ENCODE measurements at places on chromosomes 16 and 17.
A peak's percentile ranks its signal among the peaks of the same experiment; 100 is the strongest.

DNA sequence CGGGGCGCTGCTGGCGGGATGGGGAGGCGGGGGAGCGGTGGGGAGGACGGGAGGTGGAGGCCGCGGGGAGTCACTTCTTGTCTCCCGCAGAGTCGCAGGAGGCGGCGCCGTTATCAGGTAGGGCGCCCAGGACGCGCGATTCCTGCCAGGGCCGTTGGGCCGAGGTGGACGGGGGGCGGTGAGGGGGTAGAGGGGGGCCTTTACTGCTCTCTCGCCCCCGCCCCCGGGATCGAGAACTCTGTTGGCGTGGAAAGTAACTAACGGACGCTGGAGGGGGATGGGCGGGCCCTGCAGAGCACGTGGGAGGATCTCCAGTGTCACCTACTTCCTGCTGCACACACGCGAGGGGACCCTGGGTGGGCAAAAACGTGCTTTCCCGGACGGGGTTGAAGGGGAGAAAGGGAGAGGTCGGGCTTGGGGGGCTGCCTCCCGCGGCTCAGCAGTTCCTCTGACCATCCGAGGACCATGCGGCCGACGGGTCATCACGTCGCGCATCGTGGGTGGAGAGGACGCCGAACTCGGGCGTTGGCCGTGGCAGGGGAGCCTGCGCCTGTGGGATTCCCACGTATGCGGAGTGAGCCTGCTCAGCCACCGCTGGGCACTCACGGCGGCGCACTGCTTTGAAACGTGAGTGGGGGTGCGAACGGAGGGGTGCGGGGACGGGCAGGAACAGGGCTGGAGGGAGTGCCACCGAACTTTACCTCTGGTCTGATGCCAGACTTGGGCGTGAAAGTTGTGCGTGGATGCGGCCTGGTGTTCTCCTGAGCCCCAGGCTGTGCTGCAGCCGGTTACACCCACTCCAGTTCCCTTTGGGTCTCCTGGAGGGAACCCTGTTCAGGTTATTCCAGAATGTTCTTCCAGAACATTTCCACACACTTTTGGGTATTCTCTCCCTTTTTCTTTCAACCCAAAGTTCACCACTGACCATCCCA is 569 bp downstream of the PRSS21 start:
- no peak for DNase-seq

GRCh38 chr17:2691069-2691871 is 20.3 kb downstream of the CLUH start:
- no peak for DNase-seq

- DNase-seq, result no peak
Observed at GRCh38 chr17:77572851-77573250, 385.7 kb upstream of the TNRC6C start.

DNA sequence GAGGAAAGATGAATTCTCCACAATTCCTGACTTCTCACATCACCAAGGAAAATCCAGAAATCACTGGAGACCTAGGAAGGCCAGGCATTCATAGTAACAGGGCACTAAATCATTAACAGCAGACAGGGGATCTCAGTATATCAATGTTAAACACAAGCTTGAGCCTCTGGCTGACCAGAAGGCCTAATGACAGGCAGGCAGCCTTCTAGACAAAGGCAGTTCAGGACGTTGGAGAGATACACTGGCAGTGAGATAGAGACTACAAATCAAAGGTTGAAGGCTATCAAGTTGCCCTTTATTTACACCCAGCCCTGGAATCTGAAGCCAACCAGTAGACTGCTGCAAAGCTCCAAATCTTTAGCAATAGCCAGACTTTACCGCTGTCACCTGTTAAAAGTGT is 422.8 kb upstream of the CCL2 start:
- DNase-seq, result no peak

GRCh38 chr17:20035501-20035900 is 26.3 kb downstream of the SPECC1 start:
- DNase-seq, result no peak

DNA sequence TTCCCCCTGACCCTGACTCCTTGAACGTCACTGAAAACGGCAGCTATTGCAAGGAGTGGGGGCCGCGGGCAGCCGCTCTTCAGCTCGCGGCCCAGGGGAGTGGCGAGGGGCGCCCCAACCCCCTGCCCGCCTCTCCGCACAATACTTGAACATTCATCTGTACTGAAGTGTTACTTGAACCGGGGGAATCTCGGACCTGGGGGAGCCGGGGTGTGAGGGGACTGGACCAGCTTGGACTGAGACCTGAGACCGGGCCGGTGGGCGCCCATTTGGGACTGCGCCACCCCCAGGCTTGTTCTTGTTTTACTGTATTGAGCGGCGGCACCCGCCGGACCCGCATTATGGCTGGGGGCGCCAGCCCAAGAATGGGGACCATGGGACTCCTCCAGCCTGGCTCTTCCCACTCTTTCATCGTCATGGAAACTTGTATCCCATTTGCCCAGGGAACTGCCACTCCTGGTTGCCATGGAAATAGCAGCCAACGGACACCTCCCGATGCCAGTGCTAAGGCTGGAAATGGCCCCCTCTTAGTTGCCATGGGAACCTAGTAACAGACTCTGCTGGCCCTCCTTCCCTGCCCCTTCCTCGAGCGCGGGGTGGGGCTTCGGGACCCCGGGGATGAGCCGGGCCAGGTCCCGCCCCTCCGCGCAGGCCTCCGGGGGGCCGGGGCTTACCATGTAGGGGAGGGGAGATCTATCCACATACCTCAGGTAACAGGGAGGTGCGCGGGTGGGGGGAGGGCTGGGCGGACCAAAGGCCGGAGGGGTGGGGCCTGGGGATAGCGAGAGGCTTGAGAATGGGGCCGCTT is 805 bp upstream of the ORAI3 start:
- peak; percentile 74 for DNase-seq

- DNase-seq, result no peak
Observed at GRCh38 chr16:24270721-24271442, 14.7 kb downstream of the CACNG3 start.

DNA sequence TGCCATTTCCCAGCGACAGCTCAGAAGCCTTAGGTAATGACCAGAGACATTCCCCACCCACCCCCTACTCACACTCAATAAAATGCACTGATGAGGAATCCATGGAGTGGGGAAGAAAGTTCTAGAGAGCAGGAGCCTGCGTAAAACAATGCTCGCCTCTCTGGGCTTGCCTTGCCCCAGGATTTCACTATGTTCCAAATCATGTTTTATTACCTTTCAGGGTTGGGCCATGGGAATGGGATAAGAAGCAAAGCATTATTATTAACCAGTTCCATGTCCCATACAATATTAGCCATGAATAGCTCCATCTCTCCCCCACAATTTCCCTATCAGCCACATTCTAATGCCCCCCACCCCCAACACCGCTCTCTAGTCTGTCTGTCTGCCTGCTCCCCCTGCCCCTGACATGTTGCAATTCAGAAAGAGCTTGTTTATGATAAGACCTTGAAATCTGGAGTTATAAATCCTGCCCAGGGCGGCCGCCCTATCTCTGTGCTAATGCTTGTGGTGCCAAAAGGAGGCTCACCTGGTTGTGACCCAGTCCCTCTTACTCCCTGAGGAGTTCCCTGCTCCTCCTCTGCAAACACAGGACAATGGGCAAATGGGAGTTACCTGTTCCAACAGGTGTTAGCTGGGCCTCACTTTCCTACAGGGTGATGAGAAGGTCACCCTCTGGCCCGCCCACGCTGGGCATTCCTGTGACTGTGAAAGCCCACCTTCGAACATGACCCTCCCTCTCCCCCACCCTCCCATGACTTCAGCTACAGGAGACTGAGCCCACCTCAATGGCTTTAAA is 28.0 kb upstream of the DDX52 start:
- DNase-seq, result no peak

GRCh38 chr16:88430524-88431446 is 22.3 kb upstream of the ZFPM1 start:
- DNase-seq, result no peak

- DNase-seq, result no peak
Observed at GRCh38 chr17:6510321-6510977, 45.9 kb downstream of the PITPNM3 start.

DNA sequence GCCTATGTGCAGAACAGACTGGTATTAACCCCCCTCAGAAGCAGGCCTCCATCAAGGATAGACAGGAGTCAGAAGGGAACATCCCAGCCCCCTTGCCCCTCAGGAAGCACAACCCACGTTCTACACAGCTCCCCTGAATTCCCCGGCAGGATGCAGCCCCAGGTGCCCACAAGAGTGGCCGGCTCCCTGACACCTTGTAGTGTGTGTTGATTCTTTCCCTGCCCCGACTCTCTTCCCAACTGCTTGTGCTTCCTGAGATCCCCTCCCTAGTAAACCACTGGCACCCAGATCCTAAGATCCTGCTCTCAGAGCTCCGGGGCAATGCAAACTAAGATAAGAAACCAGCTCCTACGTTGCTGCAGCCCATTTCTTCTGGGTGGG is 34.8 kb upstream of the LITAF start:
- no peak for DNase-seq

DNA sequence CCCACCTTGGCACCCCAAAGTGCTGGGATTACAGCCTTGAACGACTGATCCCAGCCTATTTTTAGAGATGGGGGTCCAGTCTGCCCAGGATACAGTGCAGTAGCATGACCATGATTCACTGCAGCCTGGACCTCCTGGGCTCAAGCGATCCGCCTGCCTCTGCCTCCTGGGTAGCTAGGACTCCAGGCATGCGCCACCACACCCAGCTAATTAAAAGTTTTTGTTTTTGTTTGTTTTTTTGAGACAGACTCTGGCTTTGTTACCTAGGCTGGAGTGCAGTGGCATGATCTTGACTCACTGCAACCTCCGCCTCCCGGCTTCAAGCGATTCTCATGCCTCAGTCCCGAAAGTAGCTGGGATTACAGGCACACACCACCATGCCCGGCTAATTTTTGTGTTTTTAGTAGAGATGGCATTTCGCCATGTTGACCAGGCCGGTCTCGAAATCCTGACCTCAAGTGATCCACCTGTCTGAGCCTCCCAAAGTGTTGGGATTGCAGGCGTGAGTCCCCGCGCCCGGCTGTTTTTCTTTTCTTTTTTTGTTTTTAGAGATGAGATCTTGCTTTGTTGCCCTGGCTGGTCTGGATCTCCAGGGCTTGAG is 2.3 kb upstream of the PAFAH1B1 start:
- no peak for DNase-seq

GRCh38 chr17:57135789-57136291 is 50.8 kb downstream of the AKAP1 start:
- no peak for DNase-seq

DNA sequence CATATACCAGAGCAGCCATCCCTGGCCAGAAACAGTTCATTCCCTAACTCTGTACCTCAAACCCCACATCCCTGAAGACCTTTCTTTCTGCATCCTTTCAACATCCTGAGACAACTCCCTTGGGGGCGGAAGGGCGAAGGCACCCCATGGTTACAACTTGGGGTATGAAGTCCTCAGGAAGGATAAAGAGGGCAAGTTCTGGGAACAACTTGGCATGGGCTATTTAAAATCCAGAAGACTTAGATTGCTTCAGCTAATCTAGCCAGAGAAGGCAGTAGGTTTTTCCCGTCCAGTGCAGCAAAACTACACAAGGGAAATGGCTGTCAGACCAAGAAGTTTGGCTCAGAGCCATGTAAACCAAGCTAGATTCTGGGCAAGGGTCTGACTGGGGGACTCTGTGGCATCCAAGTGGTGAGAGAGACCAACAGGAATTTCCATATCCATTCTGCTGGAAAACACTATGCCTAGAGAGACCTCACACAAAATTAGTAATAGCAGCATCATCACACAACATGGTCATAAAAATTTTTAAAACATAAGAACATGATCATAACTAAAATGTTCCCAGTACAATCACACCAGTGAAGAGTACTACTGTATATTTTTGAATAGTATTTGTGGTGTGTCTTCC is 113.2 kb downstream of the CDYL2 start:
- DNase-seq, result no peak

- DNase-seq, result no peak
Observed at GRCh38 chr17:2068519-2069051, 13.7 kb downstream of the HIC1 start.

- DNase-seq, result no peak
Observed at GRCh38 chr17:58995247-58995940, 111.3 kb downstream of the TRIM37 start.
